ENCODE measurements at places on chromosomes 4 and X. TPM values are rescaled to one million over a fixed set of nuclear protein-coding genes. Genes with fewer than 3 reads are reported as not detected.

DNA sequence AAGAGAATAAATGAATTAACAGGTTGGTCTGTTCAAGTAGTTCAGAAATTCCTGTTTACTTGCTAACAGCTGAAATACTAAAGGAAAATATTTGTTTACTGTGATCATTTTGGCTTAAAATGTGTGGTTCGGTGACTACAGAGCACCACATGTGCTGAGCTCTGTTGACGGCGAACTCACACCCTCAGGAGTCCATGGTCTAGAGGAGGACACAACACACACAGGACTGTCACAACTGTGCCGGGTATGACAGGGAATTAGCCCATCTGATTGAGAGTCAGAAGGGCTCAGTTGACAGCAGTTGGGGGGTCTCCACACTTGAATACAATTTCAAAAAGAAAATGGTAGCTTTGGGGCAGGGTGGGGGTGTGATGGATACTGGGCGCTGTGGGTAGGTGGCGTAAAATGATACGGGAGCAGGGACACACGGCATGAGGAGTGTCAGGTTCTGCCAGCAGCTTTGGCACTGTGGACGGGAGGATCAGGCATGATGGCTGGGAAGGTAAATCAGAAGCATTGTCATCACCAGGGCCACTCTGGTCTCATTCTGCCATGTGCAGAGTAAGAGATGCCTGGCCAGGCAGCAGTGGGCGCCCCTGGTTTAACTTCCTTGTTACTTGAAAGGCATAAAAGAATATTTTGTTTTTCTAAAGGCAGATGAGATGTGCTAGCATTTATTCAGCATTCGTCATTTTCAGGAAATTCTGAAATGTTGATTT is 33.3 kb downstream of the CLDN22 start:
- no peak for DNase-seq

DNA sequence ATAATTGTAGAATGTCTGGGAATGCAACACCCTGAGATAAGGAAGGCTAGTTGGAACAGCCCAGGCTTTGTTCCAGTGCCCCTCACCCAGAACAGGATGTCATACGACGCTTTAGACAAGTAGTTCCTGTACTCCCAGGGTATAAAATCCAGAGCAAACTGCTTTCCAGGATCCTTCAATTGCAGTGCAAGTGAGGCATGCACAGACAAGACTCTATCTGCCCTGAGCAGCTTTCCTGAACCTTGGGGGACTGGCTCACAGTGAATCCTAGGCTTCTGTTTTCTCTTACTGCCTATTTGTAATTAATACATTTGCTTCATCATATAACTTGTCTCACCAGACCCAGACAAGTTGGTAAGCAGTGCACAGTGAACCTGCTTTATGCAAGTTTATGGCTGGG is 48.4 kb upstream of the IL9R start:
- no peak for DNase-seq

- no peak for DNase-seq
Observed at GRCh38 chrX:23396263-23396662, 61.6 kb downstream of the PTCHD1 start.

GRCh38 chr4:80142394-80143306 is 54.7 kb upstream of the PRDM8 start:
- no peak for DNase-seq

DNA sequence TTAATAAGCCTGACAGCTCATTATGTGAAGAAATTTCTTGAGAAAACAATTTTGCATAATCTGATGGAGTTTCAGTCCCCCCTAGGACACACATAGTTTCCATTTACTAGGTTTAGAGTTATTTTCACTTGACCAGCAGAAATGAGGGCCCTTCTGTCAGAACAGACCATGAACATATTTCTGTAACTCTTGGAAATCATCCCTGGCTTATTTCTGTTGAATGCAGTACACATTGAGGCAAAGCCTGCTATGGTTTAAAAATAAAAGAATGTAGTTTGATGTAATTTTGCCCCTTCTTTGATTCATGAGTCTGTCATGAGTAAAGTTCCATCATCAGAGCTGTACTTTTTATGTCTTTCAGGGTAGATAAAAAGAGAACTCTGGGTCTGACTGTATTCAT is 104.6 kb upstream of the ETNPPL start:
- no peak for DNase-seq

GRCh38 chrX:133190877-133191738 is 27.0 kb downstream of the TFDP3 start:
- DNase-seq, result no peak

DNA sequence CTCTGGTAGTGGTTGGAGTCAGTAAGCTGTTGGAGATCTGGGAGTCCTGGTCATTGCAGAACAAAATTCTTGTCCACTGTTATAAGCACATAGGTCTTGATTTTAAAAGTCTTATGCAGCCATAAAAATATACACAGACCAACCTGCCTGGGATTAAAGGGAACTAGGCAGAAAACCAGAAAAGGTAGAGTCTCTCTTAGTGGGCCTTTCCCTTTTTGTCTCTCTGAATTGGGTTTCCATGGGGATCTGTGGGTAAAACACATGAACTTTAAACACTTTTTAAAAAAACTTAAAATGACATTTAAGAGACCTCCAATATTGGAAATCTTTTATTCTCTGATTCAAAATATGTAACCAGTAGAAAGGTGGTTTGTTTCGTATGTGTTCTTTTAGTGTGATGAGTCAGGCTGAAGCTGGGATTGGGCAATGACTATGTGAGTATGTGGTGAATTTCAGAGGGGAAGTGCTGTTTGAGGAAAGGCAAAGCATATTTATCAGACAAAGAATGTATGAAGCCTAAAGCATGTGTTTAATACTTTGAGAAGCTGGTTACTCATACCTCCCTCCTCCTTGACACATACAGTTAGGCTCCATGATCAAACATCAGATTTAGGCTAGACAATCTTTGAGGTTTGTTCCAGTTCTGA is 29.6 kb downstream of the SLC16A2 start:
- DNase-seq, result no peak

DNA sequence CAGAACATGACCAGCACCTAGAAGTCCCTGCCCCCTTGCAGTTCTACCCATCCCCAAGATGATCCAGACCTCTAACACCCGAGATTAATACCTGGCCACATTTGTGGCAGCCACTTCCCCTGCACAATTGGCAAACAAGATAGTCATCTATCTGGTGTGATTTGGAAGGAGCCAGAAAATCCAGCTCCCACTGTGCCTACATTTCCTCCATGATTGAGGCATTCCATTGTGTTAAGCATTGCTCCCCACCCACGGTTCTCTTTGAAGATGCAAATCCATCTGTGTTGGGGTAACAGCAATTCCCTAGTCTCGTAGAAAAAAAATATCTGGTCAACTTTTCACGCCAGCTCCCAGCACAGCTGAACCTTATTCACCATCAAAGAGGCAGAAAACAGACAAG is 405.0 kb downstream of the BCOR start:
- no peak for DNase-seq

MAGEA9B gene
- not detected for total RNA-seq

HTT-AS gene
- not detected for total RNA-seq

F8A2 gene
- total RNA-seq, result not detected

DKK2 gene
- 3.3 TPM for total RNA-seq

Data from right cardiac atrium (tissue), 5 donors.